ENCODE measurements at places on chromosomes 1 and 21. TPM values are rescaled to one million over a fixed set of nuclear protein-coding genes. Genes with fewer than 3 reads are reported as not detected.

GRCh38 chr1:58874757-58875755, 91.2 kb upstream of the JUN start:
- DNase-seq = no peak

GRCh38 chr1:109819906-109820305, 56.2 kb upstream of the EPS8L3 start:
- DNase-seq = no peak

DNA sequence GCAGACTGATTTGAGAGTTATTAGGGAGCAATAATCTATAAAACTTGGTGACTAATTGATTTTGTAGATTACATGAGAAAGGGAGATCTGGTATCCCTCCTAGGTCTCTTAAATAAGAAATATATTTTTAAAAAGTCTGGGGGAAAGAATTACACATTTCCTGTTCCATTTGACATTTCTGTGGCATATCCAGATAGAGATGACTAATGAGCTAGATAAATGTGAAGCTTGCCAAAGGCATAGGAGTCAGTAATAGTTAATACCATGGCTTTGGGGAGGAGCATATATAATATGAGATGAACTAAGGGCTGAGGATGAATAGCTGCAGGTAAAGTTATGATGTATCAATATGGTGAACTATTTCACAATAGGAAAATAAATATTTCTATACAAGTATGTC, 663.7 kb downstream of the PTPRC start:
- no peak for DNase-seq

- peak; percentile 36 for DNase-seq
These were observed 77.4 kb downstream of the STUM start for GRCh38 chr1:226625832-226626576.

DNA sequence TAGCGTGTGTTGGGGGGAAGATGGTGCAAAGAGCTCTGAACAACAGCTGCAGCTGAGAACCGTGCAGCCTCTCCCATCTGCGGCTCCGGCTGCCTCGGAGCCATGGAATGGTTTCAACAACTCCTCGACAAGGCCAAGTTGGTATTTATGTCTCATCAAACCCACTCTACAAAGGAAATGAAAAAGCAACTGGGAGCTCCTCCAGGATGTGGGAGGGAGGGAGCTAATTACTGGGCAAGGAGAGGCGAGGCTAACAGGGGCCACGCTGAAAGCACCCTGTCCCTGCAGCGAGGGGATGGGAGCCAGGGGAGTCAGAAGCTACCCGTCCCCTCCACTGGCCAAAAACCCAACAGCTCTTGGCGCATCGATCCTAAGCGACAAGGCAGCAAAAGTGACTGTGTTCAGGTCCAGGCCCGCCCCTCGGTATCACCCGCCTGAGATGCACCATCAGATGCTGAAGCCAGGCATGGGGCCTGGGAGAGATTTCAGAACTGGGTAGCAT, 63.1 kb downstream of the ACOT7 start:
- no peak for DNase-seq

GRCh38 chr1:66809736-66810326, 8.8 kb upstream of the INSL5 start:
- DNase-seq = no peak

DNA sequence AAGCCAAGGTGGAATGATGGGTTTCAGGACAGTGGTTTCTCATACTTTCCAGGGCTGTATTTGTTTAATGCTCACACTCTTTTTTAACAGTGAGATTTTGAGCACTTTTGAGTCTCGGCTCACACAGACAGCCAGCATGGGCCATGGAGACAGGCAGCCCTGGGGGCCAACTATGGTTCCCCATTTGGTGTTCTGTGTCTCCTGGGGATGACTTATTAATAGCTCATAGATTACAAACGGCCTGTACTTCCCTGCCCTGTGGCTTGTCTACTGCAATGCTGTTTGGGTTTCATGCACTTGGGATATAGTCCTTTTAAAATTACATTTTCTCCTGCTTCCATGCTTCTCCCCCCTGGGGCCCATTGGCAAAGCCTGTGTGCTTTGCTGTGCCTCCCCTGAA, 178.3 kb downstream of the KCNJ6 start:
- no peak for DNase-seq

DNA sequence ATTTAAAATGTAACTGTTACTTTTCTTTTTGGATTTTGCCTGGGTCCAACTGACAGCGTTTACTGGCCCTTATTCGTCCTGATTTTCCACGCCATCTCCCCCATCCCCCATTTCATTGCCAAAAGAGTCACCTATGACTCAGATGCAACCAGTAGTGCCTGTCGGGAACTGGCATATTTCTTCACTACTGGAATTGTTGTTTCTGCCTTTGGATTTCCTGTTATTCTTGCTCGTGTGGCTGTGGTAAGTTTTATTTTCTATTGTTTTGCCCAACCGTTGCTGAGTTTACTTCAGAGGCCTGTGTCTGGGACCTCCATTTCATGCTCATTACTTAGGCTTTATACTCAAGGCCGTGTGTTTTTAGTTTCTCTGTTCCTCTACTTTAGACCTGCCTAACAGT, 9.3 kb downstream of the LEPR start:
- DNase-seq = no peak

- DNase-seq = no peak
These were observed 1.7 kb downstream of the MPZ start for GRCh38 chr1:161307892-161308638.

- no peak for DNase-seq
These were observed 89.4 kb upstream of the VAV3 start for GRCh38 chr1:108054396-108054795.

DNA sequence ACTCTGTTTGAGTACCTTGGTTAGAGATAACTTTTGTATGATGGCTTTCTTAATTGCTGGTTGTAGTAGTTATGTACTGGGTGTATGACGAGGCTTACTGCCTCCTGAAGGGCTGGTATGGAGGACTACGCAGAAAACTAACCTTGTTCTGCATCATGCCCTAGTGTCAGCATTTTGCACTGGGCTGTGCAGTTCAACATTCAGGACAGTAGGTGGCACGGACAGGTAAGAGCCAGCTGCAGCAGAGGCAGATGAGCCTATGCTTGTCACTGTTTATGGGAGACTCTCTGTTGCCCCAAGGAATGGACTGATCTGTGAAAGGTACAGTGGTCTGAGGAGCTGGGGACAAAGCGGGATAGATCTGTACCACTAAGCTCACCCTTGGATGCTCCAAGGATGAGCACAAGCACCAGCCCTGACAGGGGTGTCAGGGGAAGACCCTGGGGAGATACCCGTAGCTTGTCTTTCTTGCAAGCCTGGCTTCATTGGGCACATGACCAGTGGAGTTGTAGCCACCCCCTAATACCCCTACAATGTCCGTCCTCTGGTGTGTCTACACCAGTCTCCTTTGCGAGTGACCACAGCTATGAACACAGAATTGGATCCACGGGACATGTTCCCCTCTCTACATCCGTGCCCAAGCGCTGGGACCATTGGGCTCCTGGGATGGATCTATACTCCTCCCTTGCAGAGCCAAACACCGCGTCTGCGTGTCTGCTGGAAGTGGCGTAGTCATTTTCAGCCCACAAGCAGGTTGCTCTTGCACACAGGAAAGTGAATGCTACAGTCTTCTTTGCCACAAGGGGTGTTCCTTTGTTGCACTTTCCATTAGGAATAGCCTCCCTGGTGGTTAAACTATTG, 51.1 kb upstream of the CFHR3 start:
- DNase-seq = no peak

DNA sequence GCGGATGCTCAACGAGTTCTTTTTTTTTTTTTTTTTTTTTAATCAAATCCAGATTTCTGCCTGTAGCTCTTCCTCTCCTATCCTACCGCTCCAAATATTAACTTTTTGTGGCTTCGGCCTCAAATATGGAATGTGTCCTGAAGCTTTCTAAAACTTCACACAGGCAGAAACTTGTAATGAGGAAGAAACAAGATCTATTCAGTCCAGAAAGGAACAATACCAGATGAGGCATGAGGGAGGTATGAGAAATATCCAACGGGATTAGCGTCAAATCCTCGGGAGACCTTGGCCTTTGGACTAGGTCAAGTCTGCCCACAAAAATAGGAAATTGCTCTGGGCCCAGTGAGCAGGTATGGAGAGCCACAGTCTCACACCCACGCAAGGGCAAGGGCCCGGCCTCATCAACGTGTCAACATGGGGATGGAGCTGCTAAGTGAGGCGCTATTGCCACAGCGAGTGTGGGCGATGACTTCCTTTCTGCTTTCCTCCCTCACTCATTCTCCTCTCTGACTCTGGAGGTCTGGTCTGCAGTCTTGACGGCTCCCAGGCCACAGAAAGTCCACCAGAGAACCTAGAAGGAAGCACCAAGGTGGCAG, 66.6 kb downstream of the BCAR3 start:
- DNase-seq = no peak

- peak; percentile 89 for DNase-seq
These were observed 9.8 kb downstream of the THAP3 start for GRCh38 chr1:6634371-6635052.

DNA sequence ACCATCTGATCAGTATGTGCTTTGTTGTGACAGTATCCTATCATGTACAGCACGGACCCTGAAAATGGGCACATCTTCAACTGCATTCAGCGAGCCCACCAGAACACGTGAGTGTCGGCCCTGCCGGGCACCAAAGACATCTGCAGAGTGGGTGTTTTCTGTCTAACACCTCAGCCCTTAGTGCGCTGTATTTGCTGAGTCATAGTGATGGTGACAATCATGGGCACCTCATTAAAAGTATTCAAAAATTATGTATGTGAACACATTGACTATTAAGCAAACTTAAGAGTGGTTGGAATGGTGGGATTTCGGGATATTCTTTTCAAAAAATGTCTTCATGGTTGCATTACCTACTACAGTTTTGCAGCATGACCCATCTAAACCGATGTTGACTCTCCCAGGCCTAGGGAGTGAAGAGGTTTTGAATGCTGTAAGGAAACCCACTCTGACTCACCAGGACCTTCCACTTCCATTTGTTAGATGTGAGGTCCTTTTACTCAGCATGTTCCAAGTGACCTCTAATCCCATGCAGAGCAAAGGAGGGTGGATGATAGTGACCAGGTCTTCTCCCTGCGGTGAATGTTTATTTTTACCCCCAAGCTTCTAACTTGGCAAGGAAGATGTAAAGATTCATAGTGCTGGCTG, 20.1 kb downstream of the MGST3 start:
- peak; percentile 9 for DNase-seq

DNA sequence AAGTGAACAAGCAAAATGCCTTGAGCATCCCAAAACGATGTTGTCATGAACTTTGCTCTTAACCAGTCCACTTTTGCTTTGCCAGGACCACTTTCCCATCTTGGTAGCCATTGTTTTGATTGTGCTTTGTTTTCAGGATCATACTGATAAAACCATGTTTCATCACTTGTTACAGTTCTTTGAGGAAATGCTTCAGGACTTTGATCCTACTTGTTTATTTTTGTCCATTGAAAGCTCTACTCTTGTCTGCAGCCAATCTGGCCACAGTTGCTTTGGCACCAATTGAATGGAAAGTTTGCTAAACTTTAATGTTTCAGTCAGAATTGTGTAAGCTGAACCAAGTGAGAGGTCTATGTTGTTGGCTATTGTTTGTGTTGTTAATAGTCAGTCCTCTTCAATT, 12.8 kb downstream of the PLPPR4 start:
- DNase-seq = no peak

- DNase-seq = no peak
These were observed 11.5 kb downstream of the PHLDA3 start for GRCh38 chr1:201457508-201457960.

DNA sequence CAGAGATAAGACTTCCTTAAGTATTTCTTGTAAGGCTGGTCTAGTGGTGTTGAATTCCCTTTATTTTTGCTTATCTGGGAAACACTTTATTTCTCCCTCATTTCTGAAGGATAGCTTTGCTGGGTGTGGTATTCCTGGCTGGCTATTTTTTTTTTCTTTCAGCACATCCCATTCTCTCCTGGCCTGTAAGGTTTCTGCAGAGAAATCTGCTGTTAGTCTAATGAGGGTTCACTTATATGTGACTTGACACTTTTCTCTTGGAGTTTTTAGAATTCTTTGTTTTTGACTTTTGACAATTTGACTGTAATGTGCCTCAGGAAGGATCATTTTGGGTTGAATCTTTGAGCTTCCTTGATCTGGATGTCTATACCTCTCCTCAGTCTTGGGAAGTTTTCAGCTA, 61.5 kb downstream of the DIPK1A start:
- no peak for DNase-seq

DNA sequence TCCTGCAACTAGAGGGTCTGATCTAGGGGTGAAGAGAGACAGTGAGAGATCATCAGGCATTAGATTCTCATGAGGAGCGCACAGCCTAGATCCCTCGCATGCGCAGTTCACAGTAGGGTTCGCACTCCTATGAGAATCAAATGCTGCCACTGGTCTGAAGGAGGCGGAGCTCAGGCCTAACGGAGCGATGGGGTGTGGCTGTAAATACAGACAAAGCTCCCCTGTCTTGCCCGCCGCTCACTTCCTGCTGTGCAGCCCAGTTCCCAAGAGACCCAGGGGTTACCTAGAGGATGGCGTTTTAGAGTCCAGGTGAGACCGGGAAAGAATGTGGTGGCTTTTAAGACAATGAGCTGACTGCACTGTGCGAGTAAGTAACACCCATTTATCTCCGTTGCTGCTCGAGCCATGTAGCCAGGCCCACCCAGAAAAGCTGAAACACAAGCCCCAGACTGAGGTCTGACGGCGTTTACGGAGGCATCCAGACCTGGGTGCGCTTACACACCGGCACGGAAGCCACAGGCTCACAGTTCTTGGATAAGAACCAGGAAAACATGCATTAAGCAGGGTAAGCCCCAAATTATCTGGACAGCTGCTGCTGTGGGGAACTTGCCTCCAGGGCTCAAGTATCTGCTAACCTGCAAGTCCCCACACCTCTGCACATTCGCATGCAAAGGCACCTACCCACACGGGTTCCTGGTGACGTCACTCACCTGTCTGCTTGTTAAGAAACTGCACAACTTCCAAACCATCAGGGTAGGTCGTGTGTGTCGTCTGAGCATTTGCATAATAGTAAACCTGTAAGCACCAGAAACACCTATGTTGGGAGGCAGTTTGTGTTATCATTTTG, 12.5 kb downstream of the TCP10L start:
- no peak for DNase-seq

LCE3B gene
- total RNA-seq = not detected

PPP1R8 gene
- total RNA-seq = 35.7 TPM

DDAH1 gene
- 24.1 TPM for total RNA-seq

TSTD1 gene
- total RNA-seq = 113 TPM

CLEC20A gene
- total RNA-seq = not detected

SLC35F3 gene
- total RNA-seq = 0.40 TPM
